ENCODE measurements at places on chromosomes 12 and 14.

- DNase-seq = no peak
Measured at GRCh38 chr12:124651516-124652273, 84.3 kb upstream of the NCOR2 start.

DNA sequence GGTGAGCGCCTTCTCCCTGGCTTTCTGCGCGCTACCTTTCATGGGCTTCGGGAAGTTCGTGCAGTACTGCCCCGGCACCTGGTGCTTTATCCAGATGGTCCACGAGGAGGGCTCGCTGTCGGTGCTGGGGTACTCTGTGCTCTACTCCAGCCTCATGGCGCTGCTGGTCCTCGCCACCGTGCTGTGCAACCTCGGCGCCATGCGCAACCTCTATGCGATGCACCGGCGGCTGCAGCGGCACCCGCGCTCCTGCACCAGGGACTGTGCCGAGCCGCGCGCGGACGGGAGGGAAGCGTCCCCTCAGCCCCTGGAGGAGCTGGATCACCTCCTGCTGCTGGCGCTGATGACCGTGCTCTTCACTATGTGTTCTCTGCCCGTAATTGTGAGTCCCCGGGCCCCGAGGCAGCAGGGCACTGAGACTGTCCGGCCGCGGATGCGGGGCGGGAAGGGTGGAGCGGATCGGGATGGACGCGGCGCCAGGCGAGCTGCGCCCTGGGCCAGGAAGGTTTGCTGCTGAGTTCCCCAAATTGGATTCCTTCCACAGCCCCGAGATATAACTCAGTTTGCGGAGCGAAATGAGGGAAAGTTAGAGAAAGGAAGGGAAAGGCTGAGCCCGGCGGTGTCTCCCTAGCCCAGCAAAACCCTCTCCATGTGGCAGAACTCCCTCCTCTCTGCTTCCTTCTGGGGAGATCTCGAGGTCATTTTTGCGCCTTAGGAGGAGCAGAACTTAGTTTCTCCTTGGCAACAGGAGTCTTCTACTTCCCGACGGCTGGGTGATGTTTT, 972 bp downstream of the PTGDR start:
- DNase-seq = no peak

DNA sequence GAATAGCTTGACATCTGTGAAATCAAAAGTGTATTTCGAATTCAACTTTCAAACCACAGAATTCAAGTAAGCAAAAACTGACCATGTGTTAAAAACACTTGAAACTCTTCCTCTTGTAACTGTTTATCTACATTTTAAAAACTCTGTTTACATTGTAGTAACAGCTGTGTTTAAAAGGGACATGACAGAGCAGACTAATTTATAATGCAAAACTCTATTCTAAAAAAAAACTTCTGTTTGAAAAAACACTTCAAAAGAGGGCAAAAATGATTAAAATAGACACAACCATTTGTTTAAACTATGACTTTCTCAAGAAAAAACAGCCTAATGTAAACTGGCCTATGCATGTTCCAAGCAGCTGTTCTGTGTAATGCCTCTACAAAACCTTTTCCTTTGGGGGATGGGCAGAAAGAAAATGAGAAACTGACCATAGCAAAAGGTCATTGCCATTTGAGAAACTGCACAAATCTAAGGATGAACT, 149.1 kb upstream of the HMGA2 start:
- DNase-seq = no peak

DNA sequence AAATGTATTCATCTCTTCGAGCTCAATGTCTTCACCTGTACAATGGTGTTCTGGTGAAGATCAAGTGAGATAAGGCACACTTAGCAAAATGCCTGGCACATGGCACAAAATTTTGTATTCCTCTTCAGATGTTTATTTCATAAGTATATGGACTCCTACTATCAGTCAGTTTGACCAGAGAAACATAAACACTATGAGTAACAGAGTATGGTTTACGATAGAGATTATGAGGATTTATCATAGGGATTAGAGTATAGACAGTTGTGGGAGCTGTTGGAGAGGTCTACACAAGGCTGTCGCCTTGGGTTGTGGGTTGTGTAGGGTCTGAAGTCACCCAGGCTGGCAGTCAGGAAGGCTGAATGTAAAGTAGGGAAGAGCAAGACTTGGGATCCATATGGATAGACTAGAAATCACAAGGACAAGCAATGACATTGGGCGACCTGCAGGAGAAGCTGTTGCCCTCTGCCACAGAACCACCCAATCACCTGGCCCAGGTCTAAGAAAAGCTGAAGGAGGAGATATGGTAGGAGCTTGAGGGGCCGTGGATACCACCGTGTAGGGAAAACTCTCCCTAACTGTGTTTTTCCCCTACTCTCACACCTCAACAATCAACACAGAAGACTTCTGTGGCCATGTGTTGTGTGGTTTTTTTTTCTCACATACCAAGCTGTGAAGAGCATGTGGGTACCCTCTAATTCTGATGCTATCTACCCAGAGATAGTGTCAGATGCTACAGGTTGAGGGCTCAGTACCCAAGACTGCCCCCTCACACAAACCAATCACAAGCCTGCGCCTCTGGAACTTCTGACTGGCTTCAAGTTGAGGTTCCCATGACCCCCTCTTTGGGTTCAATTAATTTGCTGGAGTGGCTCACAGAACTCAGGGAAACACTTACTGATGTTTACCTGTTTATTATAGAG, 27.2 kb upstream of the RESF1 start:
- DNase-seq = no peak

DNA sequence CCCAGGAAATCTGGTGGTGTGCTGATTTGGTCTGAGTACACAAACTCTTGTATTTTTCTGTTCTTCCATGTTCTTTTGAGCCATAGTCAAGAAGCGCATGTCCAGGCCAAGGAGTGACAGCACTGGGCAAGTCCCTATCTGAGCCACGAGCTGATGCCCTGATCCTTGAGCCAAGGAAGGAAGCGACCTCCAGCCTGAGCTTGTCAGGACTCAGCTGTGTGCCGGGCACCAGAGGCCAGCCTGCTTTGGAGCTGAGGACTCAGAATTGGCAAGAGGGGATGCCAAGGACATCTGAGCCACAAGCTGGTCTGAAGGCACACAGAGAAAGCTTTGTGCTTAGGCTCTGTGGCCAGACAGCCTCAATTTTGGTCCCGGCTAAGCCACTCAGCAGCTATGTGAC, 52.6 kb downstream of the GALNT16 start:
- DNase-seq = no peak
